Smooth muscle cell of the umbilical artery (primary cell): ENCODE measurements at places on chromosomes 6 and 20. TPM values are rescaled to one million over a fixed set of nuclear protein-coding genes. Genes with fewer than 3 reads are reported as not detected.

Gene GRM1
- not detected in 2 replicates for total RNA-seq

Gene SDHAF4
- total RNA-seq: 3.9 and 5.2 TPM in 2 replicates

Gene VGLL2
- not detected in 2 replicates for total RNA-seq

Gene SPAG4
- 18.6 and 31.5 TPM in 2 replicates for total RNA-seq

Gene PM20D2
- 2.1 and 3.8 TPM in 2 replicates for total RNA-seq

Gene OR2B6
- total RNA-seq: not detected in 2 replicates

Gene BTN1A1
- not detected in 2 replicates for total RNA-seq

Gene HMGN3
- total RNA-seq: 18.4 and 18.5 TPM in 2 replicates

Gene FHL5
- not detected in 2 replicates for total RNA-seq

Gene TAPBP
- 69.8 and 119 TPM in 2 replicates for total RNA-seq

Gene SAMD10
- 0.30 and 2.4 TPM in 2 replicates for total RNA-seq

Gene COL9A3
- 0.30 TPM in 1 of 2 replicates, not detected in the other for total RNA-seq

Gene HLA-DMA
- total RNA-seq: 0.78 and 2.1 TPM in 2 replicates

Gene NPBWR2
- not detected in 2 replicates for total RNA-seq
